ENCODE measurements at places on chromosomes 6 and 20. TPM values are rescaled to one million over a fixed set of nuclear protein-coding genes. Genes with fewer than 3 reads are reported as not detected.

RRAGD gene
- 37.3 TPM for polyA plus RNA-seq

BTBD9 gene
- 15.7 TPM for polyA plus RNA-seq

MUC22 gene
- not detected for polyA plus RNA-seq

TNXB gene
- polyA plus RNA-seq = 4.9 TPM

EYA4 gene
- polyA plus RNA-seq = 18.7 TPM

VSX1 gene
- not detected for polyA plus RNA-seq

C6orf141 gene
- 0.98 TPM for polyA plus RNA-seq

LY6G6F gene
- 0.69 TPM for polyA plus RNA-seq

ECI2 gene
- polyA plus RNA-seq = 88.6 TPM

PRDM13 gene
- not detected for polyA plus RNA-seq

PHACTR3 gene
- 11.2 TPM for polyA plus RNA-seq

HLA-DQA2 gene
- 0.21 TPM for polyA plus RNA-seq

TUBB2B gene
- 113 TPM for polyA plus RNA-seq

NMBR gene
- 0.28 TPM for polyA plus RNA-seq

TAAR8 gene
- polyA plus RNA-seq = not detected

PCSK2 gene
- polyA plus RNA-seq = 0.73 TPM

MYL9 gene
- 216 TPM for polyA plus RNA-seq

ZSCAN23 gene
- polyA plus RNA-seq = 17.9 TPM

FHL5 gene
- 0.58 TPM for polyA plus RNA-seq

ADGRF5 gene
- polyA plus RNA-seq = 27.7 TPM

TSPO2 gene
- 0.88 TPM for polyA plus RNA-seq

SSTR4 gene
- 0.27 TPM for polyA plus RNA-seq

AVP gene
- 0.46 TPM for polyA plus RNA-seq

DCDC2 gene
- polyA plus RNA-seq = 110 TPM

ZNF322 gene
- polyA plus RNA-seq = 42.6 TPM

FAM83B gene
- polyA plus RNA-seq = 8.8 TPM

STK38 gene
- 60.5 TPM for polyA plus RNA-seq

NKAPL gene
- polyA plus RNA-seq = 2.1 TPM

TMEM181 gene
- polyA plus RNA-seq = 24.1 TPM

CUTA gene
- polyA plus RNA-seq = 229 TPM

LRFN2 gene
- 1.3 TPM for polyA plus RNA-seq

OR2J3 gene
- polyA plus RNA-seq = not detected

KCNB1 gene
- 0.47 TPM for polyA plus RNA-seq

SS18L1 gene
- polyA plus RNA-seq = 15.5 TPM

PLA2G7 gene
- polyA plus RNA-seq = 2.3 TPM

TMEM74B gene
- 5.5 TPM for polyA plus RNA-seq

Data from left renal cortex interstitium (tissue), 4 donors.